MCF 10A (cell line): ENCODE measurements at places on chromosomes 11 and 22.
A peak's percentile ranks its signal among the peaks of the same experiment; 100 is the strongest.

DNA sequence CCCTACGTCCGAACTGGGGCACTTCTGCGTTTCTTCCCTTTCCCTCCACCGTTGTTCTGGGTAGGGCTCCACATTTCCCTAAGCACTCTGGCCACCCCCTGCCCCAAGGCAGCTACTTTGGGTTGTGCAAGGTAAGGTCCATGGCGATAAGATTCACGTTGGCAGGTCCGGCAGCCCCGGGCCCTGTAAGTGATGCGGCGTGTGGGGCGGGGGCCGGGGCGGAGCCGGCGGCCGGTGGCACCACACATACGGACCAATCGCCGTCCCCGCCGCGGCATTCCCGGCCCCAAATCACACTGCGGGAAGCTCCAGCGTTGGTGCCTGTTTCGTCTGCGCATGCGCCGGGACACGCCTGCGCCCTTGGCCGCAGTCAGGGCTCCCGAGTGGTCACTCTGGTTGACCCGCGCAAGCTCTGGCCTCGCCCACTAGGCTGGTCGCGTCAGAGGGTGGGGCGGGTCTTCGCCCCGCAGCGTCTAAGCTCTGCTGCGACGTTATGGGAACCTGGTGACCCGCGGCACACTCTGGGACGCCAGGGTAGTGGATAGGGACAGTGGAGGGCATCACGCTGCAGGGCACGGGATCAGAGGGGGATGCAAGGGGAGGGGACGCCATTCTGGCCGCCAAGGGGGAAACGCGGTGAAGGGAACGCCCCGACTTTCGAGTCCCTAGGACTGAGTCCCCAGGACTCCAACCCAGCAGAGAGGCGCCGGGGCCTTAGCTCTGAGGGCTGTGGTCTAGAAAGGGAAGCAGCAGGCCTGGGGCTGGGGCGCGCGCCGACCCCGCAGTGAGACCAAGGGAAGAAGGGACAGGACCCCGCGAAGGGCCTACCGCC, 1.6 kb downstream of the FADS1 start:
- DNase-seq, result peak; percentile 85

GRCh38 chr11:7639643-7640025, 33.7 kb downstream of the CYB5R2 start:
- peak; percentile 64 for DNase-seq

- no peak for DNase-seq
Observed at GRCh38 chr22:29167032-29167911, 38.4 kb upstream of the EMID1 start.

- peak; percentile 97 for DNase-seq
Observed at GRCh38 chr22:32987081-32987631, 71.0 kb downstream of the SYN3 start.

DNA sequence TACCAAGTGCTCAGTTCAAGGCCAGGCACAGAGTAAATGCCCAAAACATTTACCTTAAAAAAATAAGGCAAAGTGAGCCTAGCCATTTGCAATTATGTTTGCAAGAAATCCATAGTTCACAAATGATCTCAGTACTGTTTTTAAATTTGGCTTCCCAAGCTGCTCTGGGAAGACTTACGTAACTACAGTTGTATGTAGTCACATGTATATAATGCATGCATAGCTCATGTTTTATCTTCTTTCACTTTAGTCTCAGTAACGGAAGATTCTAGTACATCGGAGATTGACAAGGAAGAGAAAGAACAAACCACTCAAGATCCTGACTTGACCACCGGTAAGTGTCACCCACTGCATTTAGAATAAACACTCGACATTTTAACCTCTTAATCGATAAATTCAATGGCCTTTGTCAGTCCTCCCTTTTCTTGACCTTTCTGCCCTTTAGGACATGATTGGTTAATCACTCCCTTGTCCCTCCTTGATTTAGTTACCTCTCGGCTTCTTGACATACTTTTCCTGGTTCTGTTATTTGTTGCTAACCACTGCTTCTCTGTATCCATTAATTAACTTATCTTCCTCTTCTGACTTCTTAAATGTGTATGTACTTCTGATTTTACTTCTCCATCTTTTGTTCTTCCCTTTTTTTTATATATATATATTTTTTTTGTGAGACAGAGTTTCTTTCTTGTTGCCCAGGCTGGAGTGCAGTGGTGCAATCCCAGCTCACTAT, 18.0 kb upstream of the JHY start:
- DNase-seq, result no peak
